Cardiac fibroblast (primary cell): ENCODE measurements at places on chromosomes 12 and 14.
A peak's percentile ranks its signal among the peaks of the same experiment; 100 is the strongest.

DNA sequence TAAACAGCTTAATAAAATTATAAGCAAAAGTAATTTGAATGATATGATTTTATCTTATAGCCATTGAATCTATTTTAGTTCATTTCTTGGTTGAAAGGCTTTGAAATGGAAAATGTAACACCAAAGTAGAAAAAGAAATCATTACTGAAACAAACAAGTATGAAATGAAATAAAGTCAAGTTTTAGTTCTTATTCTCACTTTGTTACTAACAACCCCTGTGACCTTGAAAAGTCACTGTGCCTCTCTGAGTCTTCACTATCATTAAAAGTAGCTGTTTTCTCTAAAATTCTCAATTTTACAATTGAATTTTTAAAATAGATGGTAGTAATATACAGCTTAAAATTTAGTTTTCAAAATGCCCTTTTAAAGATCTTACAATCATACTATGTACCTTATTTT is 32.4 kb upstream of the SLC17A8 start:
- DNase-seq, result no peak

DNA sequence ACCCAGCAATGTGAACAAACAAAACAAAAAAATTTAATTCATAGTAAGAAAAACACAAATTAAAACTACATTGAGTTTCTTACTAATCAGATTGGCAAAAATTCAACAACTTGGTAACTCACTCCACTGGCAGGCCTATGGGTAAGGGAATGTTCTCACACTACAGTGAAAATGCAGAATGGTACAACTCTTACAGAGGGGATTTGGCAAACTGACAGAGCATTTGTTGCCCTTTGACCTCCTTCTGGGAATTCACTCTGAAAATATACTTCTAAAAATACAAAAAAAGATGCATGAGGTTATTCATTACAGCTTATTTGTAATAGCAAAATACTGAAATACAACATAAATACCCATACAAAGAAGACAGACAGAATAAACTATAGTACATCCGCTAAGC is 32.8 kb downstream of the ABCD2 start:
- peak; percentile 44 for DNase-seq

GRCh38 chr12:100868487-100868886 is 73.9 kb downstream of the ANO4 start:
- DNase-seq, result peak; percentile 44

DNA sequence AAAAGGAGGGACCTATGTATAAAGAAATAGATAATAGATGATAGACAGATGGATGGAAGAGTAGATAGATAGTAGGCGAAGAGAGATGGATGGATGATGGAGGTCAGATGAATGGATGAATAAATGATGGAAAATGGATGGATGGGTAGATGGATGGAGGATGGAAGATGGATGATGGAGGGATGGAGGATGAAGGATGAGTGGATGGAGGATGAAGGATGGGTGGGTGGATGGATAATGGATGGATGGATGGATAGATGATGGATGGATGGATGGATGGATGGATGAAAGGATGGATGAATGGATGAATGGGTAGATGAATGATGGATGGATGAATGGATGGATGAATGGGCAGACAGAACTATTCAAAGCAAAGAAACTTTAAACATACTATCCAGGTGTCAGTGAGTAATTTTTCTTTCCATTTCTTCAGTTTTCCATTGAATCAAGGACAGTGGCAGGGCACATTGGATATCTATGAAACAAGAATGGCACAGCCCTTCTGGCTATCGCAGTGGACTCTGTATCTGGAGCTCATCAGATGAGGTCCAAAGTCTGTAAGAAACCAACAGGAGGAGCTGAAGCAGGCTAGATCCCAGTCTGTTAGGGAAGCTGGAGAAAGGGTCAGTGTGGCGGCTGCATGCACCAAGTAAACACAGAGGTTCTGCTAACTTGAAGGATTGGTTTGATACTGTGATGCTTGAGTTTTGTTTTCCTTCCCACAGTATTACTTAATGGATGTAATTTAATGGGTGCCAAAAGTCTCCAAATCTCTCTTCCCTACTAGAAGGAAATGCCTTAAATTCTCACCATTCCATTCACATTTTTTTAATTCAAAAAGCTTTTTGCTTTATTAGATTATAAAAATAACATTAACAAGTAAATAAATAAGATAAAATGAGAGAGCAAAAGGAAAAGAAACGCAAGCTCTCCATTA is 18.1 kb upstream of the MED13L start:
- peak; percentile 76 for DNase-seq

DNA sequence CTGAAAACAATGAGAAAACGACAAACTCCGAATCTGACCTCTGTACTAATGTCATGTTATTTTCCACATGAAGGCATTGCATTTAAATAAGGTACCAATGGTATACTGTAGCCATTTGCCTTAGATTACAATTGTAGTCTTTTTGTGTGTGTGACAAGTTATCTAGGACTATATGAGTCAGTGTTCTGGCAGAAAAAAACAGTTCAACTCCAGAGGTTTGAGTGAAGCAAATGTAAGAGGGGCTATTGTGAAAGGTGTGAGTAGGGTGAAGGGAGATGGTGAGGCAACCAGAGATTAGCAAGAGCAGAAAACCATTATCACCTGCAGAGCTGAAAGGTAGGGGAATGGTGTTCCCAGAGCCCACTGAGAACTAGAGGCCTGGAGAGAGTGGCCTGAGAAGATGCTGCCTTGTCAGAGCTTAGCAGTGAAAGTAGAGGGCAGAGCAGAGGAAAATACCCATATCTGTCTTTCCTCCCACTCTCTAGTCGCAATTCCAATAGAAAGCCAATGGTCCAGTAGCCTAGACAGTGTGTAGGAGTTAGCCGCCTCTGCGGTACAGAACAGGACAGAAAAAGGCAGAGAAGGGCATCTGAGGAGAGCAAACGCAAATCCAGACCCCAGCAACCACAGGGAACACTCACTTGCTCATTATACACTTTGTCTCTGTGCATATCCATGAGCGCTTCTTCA is 112.2 kb downstream of the DYRK2 start:
- DNase-seq, result no peak

GRCh38 chr14:56676042-56676441 is 96.4 kb downstream of the TMEM260 start:
- DNase-seq, result no peak

DNA sequence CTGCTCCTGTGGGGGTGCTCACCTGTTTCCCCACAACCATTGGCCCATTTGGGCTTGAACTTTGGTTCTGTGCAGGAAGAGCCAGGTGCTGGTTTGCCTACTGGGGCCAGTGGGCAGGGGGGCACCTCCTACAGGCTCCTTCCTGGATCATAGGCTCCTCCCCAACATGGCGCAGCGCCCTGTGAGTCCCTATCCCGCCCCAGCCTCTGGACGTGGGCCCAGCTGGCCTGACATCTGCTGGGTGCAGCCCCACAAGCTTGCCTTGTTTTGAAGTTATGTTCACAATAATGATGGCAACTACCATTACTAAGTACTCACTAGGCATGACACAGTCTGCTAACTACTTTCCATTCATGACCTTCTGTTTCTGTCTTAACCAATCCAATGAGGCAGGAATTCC is 147.8 kb downstream of the RBM19 start:
- DNase-seq, result peak; percentile 6

- DNase-seq, result no peak
These were observed 950.4 kb upstream of the LRFN5 start for GRCh38 chr14:40656311-40656710.

DNA sequence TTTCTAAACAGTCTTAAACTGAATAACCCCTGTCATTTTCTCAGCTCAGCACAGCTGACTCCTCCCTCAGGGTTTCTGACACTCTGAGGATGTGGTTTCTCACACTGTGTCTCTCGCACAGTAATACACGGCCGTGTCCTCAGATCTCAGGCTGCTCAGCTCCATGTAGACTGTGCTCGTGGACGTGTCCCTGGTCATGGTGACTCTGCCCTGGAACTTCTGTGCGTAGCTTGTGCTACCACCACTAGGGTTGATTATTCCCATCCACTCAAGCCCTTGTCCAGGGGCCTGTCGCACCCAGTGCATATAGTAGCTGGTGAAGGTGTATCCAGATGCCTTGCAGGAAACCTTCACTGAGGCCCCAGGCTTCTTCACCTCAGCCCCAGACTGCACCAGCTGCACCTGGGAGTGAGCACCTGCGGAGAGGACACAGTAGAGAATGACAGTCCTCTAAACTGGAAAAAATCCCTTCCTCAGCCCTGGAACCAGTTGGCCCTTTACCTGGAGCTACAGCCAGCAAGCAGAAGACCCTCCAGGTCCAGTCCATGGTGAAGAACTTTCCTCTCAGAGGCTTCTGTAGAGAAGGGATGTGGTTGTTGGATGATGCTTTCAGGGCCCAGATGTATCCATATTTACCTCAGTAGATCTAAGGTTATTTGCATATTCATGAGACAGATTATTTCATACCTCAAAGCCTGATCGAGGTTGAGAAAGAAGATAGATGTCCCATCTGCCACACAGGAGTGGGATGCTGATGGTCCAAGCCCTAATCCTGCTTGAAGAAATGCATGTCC is 984.8 kb downstream of the TMEM121 start:
- no peak for DNase-seq

GRCh38 chr14:68885226-68886108 is 92.6 kb upstream of the ZFP36L1 start:
- DNase-seq, result no peak

GRCh38 chr14:68074765-68075381 is 255.3 kb downstream of the RAD51B start:
- no peak for DNase-seq

GRCh38 chr12:42564996-42565395 is 24.6 kb downstream of the PRICKLE1 start:
- no peak for DNase-seq
